Peyer's patch (tissue), 4 donors: ENCODE measurements at places on chromosomes 13 and 19.

DNA sequence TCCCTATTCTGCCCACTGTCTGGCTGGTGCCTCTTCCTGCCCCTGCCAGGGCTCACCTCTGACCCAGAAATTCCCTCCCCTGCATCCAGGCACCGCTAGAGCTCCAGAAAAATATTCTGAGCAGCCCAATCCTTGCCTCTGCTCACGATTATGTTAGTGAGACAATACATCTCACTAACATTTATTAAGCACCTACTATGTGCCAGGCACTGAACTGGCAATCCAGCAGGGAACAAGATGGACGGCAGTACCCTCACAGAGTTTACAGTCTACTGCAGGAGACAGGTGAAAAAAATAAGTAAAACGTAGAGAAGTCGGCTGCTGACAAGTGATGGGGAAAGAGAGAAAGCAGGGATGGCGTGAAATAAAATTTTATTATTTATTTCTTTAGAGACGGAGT is 5.5 kb downstream of the TINCR start:
- DNase-seq = no peak

GRCh38 chr19:49713236-49713845 is 22.4 kb downstream of the CPT1C start:
- no peak for DNase-seq

DNA sequence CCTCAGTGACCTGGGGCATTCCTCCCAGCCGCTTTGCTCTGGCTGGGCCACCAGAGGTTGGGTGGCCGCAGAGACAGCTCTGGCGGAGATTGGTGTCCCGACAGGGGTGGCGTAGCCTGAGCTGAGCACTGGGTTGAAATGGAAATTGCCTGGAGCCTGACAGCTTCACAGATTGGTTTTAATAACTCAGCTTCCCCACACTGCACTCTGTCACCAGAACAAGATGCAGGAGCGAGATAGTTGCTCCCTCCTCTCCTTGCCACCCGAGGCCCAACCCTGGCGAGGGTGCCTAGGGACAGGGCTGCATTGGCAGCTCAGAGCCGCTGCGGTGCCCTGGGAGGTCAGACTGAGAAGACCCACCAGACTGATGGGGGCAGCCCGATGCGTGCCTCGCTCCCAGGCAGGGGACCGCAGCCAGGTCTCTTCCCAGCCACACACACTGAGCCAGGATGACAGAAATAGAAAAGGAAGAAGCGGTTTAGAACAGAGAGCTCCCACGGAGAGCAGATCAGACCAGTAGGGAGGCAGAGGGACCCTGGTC is 84.1 kb downstream of the KDM4B start:
- DNase-seq = no peak

DNA sequence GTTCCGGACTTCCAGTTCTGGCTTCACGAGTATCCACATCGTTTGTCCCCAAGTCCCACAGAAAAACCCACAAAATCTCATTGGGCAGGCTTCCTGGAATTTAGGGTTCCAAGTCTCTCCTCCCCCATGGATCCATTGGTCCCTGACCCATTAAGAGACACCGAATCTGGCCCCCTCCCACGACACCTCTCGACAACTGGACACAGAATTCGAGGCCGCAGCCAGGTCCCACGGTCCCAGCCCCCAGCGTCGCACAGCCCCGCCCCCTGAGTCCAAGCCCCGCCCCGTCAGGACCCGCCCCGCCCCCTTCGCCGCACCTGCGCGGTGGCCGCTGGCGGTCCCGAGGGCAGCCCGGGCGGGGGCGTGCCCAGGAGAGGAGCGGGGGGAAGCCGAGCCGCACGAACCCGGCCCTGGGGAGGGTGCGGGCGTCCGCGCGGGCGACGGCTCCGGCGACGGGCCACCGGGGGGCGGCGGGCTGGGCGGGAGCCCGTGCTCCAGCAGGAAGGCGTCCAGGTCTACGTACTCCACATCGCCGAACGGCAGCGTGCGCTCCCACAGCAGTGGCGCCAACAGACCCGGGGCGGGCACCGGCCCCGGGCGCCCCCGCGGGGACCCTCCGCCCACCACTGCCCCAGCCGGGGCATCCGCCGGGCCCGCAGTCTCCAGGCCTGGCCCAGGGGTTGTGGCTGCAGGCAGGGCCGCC is 1.8 kb downstream of the DBP start:
- peak; percentile 90 for DNase-seq

GRCh38 chr13:113123226-113124201 is 915 bp downstream of the F10 start:
- DNase-seq = no peak

- DNase-seq = no peak
Measured at GRCh38 chr19:3682741-3683404, 17.4 kb downstream of the PIP5K1C start.

DNA sequence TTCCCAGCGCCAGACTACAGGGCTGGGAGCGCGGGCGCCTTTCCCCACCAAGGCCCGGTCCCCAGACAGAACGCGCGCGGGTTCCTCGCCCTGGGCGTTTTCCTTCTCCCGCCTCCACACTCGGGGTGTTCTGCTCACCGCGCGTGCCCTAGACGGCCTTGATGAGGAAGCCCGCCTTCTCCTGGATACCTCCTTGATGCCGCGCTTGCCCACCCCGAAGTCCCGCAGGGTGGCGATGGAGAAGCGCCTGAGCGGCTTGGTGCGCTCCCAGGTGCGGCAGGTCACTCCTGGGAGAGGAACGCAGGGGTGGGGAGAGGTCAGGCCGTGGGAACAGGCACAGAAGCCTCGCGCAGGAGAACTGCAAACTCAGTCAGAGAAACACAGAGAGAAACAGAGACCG is 34.8 kb downstream of the CYP2B6 start:
- DNase-seq = no peak

- DNase-seq = no peak
Measured at GRCh38 chr19:47848823-47849473, 10.1 kb upstream of the TPRX2 start.

GRCh38 chr19:55132453-55133129 is 15.2 kb upstream of the PPP1R12C start:
- DNase-seq = no peak

GRCh38 chr19:3580156-3580934 is 4.9 kb upstream of the GIPC3 start:
- DNase-seq = no peak

DNA sequence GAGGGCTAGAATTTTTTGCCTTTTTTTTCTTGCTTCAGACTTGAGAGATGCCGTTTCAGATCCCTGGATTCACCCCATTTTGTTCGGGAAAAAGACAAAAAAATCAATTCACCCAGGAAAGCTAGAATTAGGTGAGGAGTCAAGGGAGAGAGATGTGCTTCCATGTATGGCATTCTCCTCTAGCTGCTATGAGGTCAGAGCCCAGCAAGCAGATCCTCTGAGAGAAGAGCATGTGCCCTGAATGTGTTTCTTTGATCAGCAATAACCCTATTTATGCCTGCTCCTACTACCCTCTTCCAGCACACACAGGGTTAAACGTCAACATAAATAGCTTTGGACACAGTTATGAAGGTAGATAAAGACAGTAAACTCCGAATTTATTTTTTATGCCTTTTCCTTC is 53.6 kb downstream of the NDFIP2 start:
- DNase-seq = no peak

DNA sequence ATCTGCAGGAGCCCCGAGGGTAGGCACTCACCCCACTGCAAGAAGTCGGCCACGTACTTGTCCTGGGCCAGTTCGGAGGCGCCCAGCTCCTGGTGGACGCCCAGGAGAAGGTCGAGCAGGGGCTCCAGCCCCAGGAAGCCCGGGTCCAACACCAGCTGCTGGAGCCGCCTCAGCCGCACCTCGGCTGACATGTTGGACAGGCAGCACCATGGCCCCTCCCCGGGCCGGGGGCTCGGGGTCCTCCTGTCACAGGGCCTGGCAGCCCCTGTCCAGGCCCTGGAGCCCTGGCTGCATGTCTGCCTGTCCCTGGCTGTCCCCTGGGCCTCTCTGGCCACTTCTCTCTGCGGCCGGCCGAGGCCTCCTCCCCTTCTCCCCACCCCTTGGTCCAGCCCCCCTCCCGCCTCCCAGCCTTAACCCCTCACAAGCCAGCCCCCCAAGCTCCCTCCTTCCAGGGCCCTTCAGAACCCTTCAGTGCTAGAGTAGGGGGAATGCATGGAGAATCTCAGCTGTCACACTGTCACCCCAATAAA is at the start of gene DMPK:
TSS of gene DMPK (minus strand) at position 329 of the 530 bp plus-strand sequence. CDS start at position 191, 138 bp downstream.
- DNase-seq = peak; percentile 53

DNA sequence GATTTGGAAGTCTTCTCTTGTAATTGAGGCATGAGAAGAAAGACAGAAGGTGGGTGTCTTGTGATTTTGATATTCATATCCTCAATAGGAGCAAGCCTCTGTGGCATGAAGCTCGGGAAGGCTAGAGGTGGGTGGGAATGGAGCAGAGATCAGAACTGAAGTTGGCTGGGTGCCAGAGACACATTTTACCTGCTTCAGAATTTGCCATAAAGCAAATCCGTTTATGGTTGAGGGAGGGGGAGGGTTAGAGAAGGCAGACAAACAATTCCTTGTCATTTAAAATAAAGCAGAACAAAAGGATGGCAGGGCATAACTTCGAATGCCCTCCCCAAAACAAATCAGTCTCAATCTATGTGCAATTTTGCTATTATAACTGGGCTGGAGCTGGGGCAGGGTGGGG is 305.9 kb downstream of the KLF5 start:
- no peak for DNase-seq
